ENCODE measurements at places on chromosomes 7 and 10.
A peak's percentile ranks its signal among the peaks of the same experiment; 100 is the strongest.

- no peak for ATAC-seq
Observed at GRCh38 chr10:87504307-87504639, 420 bp upstream of the MINPP1 start.

DNA sequence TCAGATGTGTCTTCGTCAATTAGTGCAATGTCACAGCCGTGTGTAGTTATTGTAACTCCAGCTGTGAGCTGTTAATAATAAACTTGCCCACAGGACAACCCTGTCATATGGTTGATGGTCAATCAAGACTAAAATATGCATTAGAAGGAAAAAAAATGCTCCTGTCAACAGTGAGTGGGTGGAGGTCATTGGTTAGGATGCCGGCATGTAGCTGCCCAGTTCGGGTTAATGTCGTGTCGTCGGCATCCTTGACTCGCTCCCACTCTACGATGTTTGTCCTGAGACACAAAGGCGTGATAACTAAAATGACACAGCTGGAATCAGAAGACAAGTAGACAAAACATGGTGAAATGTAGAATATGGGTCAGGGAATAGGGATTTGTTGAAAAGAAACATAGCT is 442.8 kb upstream of the NPVF start:
- ATAC-seq: no peak

DNA sequence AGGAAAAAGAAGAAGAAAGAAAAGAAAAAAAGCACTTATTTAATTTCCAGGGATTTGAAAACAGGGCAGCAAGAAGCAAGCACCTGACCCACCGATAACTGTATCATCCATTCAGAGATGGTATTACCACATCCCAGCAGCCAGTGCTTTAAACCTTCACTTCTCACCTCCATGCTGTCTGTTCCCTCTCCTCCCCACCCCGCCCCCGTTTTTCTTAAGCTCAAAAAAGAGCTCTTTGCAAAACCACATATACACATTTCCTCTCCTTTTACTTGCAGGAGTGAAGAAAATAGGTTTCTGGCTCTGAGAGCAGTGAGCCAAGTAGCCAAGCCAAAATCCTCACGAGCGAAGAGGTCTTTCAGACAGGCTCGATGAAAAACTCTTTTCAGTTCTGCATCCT is 2.2 kb downstream of the STOX1 start:
- ATAC-seq: no peak

DNA sequence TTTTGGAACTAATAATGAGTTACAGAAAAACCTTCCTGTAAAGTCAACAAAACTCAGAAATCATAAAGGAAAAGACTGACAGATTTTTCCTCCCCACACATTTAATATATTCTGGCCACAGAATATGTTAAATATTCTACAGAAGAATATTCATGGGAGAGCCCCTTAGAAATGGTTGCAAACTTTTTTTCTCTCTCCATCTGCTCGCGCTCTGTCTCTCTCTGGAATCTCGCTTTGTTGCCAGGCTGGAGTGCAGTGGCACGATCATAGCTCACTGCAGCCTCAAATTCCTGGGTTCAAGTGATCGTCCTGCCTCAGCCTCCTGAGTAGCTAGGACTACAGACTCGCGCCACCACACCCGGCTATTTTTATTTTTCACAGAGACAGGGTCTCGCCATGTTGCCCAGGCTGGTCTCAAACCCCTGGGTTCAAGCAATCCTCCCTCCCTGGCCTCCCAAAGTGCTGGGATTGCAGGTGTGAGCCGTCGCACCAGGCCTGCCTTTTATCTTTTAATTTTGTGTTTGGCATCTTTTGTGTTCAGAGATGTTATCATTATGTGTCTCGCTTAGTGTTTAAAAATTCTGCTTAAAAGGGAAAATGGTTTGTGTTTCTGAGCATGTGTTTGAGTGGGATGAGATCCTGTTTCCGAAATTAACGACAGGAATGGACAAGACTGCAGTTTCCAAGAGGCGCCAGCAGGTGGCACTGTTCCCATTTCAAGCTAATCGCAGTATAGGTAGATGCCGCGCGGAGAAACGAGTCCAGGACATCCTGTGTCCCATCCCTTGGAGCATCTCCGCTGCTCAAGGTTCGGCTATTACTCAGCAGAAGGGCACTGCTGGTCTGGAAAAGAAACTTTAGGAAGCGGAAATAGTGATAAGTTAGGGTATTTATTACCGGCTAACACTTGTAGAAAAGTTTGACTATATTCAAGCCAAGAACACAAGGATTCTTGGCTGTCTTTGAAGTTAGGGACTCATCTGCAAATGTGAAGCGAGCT is 23.1 kb upstream of the ST7 start:
- ATAC-seq: peak; percentile 91

GRCh38 chr7:134865001-134865845 is 85.8 kb downstream of the CALD1 start:
- peak; percentile 85 for ATAC-seq

DNA sequence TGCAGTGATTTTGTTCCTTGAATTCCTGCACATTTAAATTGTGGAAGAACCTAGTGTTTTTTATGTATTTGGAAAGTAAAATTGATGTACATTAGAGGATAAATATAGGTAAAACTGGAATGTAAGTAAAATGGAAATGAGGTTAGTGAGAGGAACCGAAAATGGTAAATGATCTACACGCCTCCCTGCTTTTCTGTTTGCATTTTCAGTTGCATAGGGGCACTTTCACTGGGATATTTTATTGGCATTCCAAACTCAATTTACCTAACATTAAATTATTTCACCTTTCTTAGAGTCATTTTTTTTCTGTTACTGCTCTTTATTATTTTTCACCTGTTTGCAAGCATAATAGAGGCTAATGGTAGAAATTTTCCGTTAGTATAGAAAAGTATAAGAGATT is 8.0 kb downstream of the CDK13 start:
- ATAC-seq: no peak

GRCh38 chr7:24325708-24326107 is 41.7 kb downstream of the NPY start:
- no peak for ATAC-seq

- no peak for ATAC-seq
Observed at GRCh38 chr10:70335246-70335613, 47.2 kb downstream of the LRRC20 start.

- ATAC-seq: no peak
Observed at GRCh38 chr7:36871355-36871738, 147.1 kb upstream of the AOAH start.

GRCh38 chr7:99331002-99331401 is 5.3 kb downstream of the ARPC1A start:
- peak; percentile 79 for ATAC-seq

DNA sequence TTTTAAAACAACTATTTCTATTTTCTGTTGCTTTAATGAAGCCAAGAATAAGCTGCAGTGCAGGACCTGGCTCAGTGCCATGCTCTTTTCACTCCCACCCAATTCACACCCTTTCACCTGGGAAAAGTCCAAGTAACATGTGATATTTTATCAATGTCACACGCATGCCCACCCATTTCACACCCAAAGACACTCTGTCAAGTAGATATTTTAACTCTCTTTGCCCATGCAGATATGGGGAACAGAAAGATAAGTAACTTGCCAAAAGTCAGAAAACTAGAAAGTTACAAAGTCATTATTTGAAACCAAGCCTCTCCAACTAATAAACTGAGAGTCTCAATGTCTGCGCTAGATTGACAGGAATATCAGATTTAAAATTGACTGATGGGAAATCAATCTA is 706.7 kb upstream of the PHF14 start:
- no peak for ATAC-seq

- no peak for ATAC-seq
Observed at GRCh38 chr10:122130474-122131110, 140.5 kb upstream of the BTBD16 start.

- no peak for ATAC-seq
Observed at GRCh38 chr10:48531486-48531885, 73.4 kb downstream of the ARHGAP22 start.

GRCh38 chr7:31327071-31327470 is 13.5 kb downstream of the NEUROD6 start:
- no peak for ATAC-seq

GRCh38 chr10:66837335-66837734 is 88.5 kb upstream of the LRRTM3 start:
- no peak for ATAC-seq

DNA sequence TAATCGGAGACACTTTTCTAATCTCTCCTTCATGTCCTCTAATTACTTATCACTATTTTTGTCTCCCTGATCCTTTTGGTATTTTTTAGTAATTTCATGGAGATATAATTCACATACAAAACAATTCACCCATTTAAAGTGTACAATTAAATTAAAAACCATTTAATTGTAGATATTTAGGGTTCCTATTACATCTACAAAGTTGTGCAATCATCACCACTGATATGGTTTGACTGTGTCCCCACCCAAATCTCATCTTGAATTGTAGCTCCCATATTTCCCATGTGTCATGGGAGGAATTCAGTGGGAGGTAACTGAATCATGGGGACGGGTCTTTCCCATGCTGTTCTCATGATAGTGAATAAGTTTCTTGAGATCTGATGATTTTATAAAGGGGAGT is 29.0 kb downstream of the GCC1 start:
- ATAC-seq: no peak

DNA sequence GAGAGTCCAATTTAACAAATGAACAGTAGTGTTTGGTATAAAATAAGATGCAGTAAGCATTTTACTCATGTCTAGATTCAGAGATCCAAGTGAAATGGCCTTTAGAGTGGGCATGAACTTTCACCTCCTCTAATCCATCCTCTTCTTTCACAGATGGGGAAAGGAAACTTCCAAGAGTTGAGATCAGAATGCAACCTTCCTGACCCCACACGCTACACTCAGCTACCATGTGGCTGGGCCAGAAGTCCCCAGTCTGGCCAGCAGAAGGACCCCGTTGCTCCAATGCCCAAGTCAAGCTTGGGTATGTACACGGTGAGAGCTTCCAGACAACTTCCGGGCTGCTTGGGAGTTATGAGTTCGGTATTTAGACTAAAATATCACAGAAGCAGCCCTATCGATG is 228.0 kb downstream of the ELMO1 start:
- no peak for ATAC-seq

DNA sequence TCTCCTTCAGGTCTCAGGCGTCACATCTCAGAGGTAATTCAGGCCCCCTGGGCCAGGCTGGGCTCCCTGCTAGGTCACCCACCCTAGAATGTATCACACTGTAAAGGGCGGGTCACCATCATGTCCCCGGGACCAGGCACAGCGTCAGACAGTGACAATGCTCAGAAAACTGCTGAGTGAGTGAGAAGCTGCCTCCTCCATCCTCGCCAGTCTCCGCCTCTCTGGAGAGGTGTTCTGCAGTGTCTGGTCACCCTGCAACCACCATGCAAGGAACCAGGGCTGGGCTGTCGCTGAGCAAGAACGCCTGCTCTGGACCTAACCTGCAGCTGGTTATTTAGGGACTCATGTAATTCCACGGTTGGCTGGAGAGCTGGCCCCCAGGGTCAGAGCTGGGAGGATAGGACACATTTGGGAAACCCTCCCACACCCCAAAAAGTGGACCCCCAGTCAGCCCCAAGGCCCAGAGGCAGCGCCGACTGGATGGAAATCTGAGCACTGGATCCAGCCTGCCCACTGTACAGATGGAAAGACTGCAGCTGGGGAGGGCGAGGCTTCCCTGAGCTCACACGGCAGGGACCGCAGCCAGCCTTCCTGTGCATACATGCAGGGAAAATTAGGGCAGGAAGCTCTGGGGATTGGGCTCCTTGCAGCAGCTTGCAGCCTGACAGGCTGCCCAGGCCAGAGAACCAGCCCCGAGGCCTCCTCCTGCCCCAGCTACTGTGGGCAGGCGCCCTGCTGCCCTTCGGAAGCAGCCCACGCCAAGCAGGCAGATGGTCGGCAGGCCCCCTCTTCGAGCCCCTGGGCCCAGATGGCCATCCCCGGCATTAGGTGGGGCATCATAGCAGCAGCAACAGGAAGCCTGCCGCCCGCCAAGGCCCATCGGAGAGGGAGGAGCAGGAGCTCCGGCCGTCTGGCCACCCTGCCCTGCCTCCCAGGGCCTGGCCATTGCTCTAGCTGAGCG is 105.4 kb upstream of the ZMIZ1 start:
- no peak for ATAC-seq

DNA sequence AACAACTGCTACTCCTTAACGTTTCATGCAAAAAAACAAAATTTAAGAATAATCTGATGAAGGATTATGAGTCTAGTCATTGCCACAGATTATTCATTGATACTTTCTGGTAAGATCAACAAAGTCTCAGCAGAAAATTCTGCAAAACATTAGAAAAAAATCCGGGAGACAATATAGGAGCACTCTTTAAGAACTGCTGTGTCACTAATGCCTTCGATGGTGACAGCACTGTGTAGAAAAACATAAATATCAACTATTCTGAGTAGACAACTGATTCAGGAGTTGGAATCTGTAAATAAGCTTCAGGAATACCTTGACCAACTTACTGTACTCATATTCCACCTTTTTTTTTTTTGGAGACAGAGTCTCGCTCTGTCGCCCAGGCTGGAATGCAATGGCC is 69.0 kb downstream of the CYTH3 start:
- no peak for ATAC-seq

- ATAC-seq: no peak
Observed at GRCh38 chr7:92064438-92065029, 69.7 kb downstream of the CYP51A1 start.

DNA sequence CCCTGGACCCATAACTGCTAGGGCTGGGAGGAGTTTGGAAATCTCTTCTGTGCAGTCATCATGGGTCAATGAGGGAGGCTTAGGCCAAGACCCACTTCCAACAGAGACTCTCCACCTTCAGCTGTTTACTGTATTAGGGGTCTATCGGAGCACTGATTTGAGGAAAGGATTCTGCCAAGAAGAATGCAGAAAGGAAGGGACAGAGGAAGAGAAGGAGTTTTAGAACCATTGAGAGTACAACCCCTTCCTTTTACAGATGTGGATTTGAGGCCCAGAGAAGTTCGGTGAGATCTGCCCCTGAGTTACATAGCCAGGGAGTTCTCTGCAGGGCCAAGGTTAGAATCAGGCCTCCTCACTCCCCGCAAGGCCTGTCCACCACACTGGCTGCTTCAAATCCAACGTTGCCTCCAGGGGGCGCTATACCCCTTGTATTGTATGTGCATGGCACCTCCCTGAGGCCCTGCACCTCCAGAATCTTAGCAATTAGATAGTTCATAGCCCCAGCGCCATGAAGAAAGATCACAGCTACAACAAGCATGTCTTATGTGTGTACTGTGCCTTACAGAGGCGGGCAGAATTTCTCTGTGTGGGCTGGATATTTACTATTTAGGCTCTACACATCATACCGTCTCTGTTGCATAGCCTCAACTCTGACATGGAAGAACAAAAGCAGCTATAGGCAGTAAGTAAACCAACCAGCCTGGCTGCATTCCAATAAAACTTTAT is 246.8 kb downstream of the SKIDA1 start:
- ATAC-seq: peak; percentile 86

- no peak for ATAC-seq
Observed at GRCh38 chr10:12271210-12271540, 75.2 kb downstream of the CDC123 start.

All from activated T-helper 17 cell treated with anti-CD3 and anti-CD28 coated beads, Interleukin-2, amount 50 U/mL, for 72 hours (primary cell).